ENCODE measurements at places on chromosomes 4 and X.

DNA sequence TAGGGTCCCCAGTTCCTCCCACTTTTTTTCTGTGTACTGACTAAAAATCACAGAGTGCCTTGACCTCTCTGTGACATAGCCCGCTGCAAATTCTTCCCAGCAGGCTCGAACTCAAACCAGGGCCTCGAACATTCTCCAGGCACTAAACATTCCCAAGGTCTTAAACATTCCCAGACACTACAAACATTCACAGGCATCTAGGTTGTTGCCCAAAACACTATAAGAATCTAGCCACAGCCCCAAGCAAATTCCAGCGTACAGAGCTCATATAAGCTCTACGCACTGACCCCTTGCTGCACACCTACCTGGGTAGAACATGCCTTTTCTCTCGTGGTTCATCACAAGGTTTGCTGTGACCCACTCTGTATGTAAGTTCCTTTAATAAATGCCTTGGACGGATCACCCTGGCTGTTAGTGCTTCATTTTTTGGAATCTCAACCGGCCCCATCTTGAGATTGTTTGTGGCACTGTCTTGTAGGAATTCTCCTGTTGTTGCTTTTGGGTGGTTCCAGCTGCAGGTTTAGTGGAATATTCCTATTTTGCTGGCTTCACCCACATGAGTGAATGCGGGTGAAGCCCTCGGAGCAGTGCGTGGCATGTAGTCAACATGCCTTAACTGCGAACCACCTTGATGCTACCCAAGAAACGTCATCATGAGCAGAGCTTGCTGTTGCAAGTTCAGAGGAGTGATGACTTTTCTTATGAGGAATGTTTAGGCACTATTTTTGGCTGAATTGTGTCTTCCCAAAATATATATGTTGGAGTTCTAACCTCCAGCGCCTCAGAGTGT is 230.0 kb downstream of the HS3ST1 start:
- DNase-seq, result no peak

GRCh38 chr4:84579403-84579776 is 3.5 kb upstream of the CDS1 start:
- peak; percentile 82 for DNase-seq

DNA sequence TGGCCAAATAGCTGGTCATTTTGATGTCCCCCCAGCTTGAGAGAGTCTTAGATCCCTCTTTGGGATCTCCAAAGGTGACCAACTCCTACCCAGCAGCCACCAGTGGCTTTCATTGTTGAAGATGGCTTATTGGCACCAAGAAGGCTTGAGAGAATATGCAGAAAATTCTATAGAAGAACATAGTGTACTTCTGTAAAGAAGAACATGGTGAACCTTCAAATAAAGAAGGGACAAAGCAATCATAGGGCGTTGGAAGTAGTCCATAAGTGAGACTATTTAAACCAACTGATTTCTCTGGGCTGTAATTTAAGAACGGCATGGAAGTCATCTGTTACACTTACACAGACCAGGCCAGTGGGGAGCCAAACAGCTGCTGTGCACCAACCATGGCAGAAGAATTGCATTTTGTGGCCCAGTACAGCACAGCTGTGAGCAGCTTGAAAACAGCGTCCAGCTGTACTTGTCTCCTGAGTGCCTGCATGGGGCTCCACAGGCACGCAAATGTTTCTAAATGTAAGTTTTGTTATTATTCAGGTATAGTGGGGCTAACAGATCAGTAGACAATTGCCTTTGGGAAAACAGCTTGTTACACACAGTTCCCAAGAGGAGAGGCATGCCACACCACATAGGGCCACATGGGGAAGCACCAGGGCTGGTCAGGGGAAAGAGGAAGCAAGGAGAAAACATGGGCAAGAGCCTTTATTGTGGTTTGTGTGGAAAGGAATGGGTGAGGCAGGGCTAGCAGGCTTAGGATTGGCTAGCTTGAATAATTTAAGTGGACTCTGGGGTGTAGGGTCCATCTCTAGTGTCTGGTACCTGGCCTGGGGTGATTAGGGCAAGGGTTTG is 125.0 kb downstream of the ARHGAP6 start:
- DNase-seq, result no peak

- peak; percentile 45 for DNase-seq
These were observed 129.5 kb upstream of the RBPJ start for GRCh38 chr4:26191353-26191752.

DNA sequence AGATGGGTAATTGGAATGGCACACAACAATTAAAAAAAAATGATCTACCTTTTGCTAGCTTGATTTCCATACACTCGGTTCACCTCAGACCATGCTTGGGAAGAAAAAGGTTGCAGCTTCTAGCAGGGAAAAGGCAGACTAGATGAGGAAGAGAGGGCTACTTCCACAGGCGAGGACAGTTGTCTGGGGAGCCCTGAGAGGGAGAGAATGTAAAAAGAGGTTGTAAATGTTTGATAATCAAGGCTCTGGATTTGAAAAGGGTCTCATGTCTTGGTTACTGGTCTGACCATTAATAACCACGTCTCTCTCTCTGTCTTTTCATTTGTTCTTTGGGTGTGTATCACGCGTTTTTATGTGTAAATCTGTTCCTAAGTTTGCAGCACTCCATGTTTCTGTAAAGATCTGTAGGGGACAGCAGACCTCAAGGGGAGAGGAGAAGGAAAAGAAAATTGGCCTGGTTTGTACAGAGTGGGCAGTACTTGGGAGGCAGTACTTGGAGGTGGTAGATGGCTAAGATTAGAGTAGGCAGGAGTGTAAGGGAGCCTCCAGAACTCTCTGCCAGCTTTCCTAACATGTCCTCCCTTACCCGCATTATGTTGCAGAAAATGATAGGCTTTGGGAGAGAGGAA is 750 bp downstream of the ARMCX5 start:
- peak; percentile 6 for DNase-seq

DNA sequence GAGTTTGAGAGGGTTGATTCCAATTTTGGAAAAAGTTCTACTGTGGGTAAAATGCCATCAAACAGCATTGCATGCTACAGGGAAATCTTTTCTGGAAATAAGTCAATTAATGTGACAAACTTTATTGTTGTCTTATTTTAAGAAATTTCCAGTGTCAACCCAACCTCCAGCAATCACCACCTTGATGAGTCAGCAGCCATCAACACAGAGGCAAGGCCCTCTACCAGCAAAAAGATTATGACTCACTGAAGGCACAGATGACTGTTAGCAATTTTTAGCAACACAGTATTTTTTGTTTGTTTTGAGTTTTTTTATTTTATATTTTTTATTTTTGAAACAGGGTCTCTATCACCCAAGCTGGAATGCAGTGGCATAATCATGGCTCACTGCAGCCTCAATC is 165.4 kb upstream of the C1QTNF7 start:
- no peak for DNase-seq

DNA sequence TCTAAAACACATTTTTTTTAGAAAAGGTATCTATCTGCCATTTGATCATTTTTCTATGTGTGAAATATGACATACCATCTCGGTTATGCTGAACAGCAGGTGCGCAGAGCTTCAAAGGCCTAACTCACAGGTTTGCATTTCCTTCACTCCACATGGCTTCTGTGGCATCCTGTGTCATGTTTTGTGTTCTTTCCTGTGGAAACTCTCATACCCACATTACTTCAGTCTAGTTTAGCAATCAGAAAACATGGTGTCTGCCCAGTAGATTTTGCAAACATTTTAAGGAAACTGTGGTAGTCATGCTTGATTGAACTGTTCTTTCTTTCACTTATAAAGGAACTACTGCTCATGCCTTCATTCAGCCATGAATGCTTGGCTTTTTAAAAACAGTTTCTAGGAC is 11.3 kb upstream of the ARAP2 start:
- no peak for DNase-seq

DNA sequence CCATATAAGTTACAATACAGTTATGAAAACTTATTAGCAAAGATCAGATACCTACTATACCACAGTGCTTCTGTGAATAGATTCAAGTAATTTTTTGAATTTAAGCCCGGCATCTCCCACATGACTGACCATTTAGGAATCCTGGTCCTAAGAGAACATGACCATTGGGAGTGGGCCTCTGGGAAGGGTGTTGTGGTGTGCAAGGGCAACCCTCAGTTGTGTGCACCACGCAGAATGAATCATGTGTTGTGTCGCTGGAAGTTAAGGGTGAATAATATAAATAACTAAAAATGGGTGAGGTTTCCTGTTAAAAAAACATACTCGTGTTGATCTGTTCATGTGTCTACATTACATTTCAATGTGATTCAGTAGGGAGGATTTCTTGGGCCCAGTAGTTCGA is 15.5 kb downstream of the CPE start:
- DNase-seq, result no peak

DNA sequence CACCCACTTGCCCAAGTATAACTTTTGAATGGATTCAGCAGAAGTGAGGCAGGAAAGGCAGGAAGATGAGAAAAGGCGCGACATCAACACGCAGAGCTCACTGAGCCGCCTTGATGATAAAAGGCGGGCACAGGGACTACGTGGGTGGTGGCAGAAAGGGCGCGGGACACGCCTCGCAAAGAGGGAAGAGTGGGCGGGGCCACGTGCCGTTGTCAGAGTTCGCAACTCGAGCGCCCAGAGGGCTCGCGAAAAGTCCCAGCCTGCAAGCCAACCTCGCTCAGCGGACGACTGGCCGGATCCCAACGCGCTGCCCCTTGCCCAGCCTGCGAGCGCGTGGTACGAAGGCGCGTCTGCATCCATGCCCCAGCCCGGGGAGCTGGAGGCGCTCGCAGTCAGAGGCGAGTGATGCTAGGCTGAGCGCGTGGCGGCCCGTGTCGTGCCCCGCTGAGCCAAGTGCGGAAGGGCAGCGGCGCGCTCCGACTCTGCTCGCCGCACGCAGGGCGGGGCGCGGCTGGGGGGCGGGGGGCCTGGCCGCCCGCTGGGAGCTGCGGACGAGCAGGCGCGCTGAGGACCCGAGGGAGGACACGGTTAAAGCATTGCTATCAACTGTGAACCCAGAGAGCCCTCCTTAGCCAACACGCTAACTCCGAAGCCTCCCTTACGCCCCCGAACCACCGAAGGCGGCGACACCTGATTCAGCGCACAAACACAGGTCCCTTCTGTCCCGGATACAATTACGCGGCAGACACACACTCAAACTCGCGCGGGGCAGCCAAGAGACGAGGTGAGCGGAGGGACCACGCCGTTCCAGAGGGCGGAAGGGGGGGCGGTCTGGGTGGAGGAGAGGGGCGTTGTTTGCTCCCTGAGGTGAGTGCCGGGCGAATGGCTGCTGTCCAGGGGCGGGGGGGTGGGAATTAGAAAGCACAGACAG is at the start of gene UGT8:
Gene UGT8, plus strand, starts transcription at position 617 of the 931 bp plus-strand sequence. CDS start 24,074 bp downstream, outside the sequence.
- peak; percentile 72 for DNase-seq

GRCh38 chrX:13894888-13895565 is 78.1 kb upstream of the GPM6B start:
- no peak for DNase-seq

DNA sequence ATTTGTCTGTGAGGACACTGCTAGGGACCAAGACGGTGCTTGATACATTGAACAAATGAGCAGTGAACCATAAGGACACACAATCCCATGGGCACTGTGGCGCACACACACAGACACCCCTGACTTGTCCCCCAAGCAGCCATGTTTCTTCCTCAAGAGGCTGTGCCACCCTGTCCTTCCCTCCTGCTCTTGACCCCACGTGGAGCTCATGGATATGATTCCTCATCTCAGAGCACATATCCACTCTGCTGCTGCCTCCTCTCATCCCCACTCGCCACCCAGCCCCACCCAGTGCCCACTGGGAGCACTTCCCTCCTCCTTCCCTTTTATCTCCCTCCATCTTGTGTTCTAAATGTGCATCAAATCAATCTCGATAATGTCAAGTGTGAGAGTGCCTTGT is 102.4 kb downstream of the PARM1 start:
- no peak for DNase-seq

GRCh38 chr4:82899374-82900065 is 1.0 kb upstream of the THAP9 start:
- no peak for DNase-seq

GRCh38 chr4:122479935-122480416 is 23.5 kb upstream of the IL2 start:
- DNase-seq, result peak; percentile 14

- no peak for DNase-seq
These were observed 12.6 kb downstream of the CA5B start for GRCh38 chrX:15750611-15751154.

DNA sequence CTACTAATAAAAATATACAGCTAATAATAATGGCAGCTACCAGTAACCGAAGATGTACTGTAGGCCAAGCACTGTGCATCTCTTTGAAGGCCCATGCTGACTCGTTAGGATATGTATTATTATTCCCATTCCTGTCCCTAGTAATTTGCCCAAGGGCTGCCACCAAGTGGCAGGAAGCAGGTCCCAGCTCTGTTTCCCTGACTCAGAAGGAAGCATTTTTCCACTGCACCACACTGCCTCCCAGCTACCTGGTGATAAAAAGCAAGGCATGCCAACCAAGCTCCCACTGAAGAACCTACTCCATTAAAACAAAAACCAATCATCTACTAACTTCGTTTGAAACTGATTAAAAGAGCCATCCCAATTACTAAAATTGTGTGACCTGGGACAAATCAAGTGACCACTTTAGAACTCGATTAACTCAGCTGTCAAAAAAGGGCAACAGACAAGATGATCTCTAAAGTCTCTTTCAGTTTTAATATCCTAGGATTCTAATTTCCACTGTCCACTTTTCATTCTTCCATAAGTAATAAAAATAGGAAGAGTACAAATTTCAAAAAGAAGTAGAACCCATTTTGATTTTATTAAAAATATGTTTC is 24.3 kb upstream of the PGM2 start:
- peak; percentile 72 for DNase-seq

DNA sequence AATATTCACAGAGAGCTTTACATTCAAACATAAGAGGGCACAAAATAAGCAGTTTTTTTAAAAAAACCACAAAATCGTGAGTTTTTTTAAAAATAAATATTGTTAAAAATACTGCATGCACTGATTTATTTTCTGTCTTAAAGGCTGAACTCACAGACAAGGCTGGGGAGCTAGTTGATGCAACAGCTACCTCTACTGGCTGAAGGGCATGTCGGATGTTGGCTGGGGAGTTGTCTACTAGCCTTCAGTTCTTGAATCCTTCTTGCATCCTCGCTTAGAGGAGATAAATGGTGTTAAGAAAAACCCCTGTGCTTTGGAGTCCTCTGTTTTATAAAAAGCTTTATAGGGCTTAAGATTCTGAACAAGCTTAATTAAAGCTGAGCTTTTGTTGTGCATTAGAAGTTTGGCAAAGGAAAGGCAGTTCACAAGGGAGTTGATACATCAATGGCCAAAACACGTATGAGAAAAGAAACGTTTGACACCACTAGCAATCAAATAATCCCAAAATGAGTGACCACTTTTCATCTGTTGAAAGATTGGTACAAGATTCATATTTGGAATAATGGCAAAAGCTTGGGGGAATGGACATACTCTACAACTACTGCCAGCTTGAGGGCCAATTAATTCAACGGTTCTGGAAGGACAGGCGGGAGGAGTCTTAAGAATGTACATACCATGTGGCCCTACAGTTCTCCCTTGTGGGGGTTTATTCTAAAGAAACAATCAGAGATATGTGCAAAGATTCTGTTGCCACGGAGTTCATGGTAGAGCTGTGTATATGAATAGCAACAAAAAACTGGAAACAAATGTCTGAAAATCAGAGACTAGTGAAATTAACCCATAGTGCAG is 94.7 kb downstream of the SEL1L3 start:
- DNase-seq, result peak; percentile 44

GRCh38 chr4:13178621-13179020 is 305.5 kb downstream of the RAB28 start:
- DNase-seq, result no peak

GRCh38 chr4:113469023-113469390 is 292.5 kb downstream of the CAMK2D start:
- DNase-seq, result no peak

Data from Caki2 (cell line).